ENCODE measurements at places on chromosomes 4 and X. TPM values are rescaled to one million over a fixed set of nuclear protein-coding genes. Genes with fewer than 3 reads are reported as not detected.

The HCFC1 gene
- total RNA-seq: 147 TPM

The CENPVL1 gene
- total RNA-seq: not detected

The PPP1R2C gene
- total RNA-seq: not detected

GRCh38 chr4:78683352-78683751 lies 92.8 kb upstream of the BMP2K start:
- H3K4me1 ChIP-seq: no peaks in the 10 kb centered on the region
- no peaks in the 10 kb centered on the region for H3K27me3 ChIP-seq
- no peaks in the 10 kb centered on the region for H3K36me3 ChIP-seq
- no peak overlapping the region for H3K27ac ChIP-seq
- no peak overlapping the region for H3K4me3 ChIP-seq
- no peak for DNase-seq

DNA sequence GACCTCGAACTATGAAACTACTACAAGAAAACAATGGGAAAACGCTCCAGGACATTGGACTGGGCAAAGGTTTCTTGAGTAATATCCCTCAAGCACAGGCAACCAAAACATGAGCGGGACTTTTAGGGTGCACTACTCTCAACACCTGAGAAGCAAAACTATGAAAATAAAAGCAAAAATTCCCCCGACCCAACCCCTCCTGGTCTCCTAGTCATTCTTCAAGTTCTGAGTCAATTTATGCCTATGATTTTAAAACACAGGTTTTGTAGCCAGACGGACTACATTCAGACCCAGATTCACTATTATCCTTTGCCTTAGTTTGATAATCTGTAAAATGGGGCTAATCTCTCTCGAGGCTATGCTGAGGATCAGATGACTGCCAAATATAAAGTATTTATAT lies 97.0 kb downstream of the SOWAHB start:
- no peak overlapping the region for H3K27ac ChIP-seq
- peak; percentile 11 for DNase-seq
- peaks cover 7% of the 10 kb centered on the region for H3K27me3 ChIP-seq
- H3K36me3 ChIP-seq: no peaks in the 10 kb centered on the region
- H3K4me1 ChIP-seq: no peaks in the 10 kb centered on the region

DNA sequence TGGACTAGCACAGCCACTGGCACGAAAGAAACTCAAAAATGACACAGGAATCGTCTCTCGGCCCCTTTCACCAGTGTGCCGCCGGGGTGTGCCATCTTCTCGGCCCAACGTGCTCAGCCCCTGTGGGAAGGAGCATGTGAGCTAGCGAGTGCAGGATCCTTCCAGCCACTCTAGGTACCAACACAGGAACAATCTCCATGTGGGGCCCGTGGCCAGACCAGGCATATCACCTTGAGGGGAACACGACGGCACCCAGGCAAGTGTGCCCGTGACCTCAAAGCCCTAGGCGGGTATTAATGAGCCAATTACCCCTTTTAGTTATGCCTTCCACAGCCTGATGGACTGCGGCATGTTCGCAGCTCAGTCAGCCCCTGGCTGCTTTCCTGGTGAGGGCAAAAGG lies 231.5 kb downstream of the FAT4 start:
- no peak overlapping the region for H3K27ac ChIP-seq
- H3K4me3 ChIP-seq: no peak overlapping the region
- no peaks in the 10 kb centered on the region for H3K4me1 ChIP-seq
- no peaks in the 10 kb centered on the region for H3K36me3 ChIP-seq
- no peak for DNase-seq

GRCh38 chr4:7784131-7784870 lies 155.4 kb downstream of the AFAP1 start:
- H3K36me3 ChIP-seq: peaks cover 16% of the 10 kb centered on the region
- DNase-seq: no peak
- H3K4me1 ChIP-seq: peaks cover 54% of the 10 kb centered on the region

DNA sequence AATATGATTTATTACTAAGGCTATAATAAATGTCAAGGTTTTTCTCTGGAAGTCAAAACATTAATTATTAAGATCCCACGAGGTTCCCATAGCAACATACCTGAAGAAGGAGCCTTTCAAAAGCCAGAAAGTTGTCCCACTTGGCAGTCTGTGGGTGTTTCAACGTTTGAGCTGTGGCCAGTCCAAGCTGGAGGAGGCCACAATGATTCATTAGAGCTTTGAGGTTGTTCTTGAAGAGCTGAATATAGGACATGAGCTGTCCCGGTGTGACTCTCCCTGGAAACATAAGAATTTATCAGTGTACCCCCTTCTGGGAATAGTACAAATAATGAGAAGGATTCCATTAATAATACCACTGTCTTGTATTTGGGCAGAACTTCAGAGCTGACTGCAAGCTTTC lies 92.1 kb downstream of the SCFD2 start:
- H3K4me3 ChIP-seq: no peak overlapping the region
- H3K27ac ChIP-seq: no peak overlapping the region
- H3K27me3 ChIP-seq: no peaks in the 10 kb centered on the region
- H3K4me1 ChIP-seq: no peaks in the 10 kb centered on the region
- DNase-seq: no peak

DNA sequence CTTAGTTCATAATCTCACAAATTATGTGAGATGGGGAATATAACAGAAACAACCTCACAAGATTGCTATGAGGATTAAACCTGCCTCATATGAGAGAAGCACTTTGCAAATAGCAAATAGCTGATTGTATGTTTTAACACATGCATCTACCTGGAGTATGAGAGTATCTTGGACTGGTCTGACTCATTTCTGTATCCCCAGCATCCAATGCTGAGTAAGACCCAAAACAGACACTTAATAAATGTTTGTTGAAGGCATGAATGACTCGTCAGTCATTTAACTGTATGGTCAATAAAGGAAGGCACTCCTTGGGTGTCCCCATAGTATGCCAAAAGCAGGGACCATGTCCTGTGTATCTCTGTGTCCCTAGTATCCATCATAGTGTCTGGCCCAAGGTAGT lies 350.9 kb upstream of the F9 start:
- no peak overlapping the region for H3K4me3 ChIP-seq
- no peaks in the 10 kb centered on the region for H3K4me1 ChIP-seq
- H3K27me3 ChIP-seq: peaks cover 2% of the 10 kb centered on the region
- no peak for DNase-seq
- no peak overlapping the region for H3K27ac ChIP-seq
- H3K36me3 ChIP-seq: no peaks in the 10 kb centered on the region

- H3K27me3 ChIP-seq: no peaks in the 10 kb centered on the region
- peaks cover 4% of the 10 kb centered on the region for H3K36me3 ChIP-seq
- H3K27ac ChIP-seq: peak overlapping the region; percentile 88
- H3K4me1 ChIP-seq: peaks cover 35% of the 10 kb centered on the region
These were observed 2.7 kb upstream of the XKRX start for GRCh38 chrX:100931218-100931924.

DNA sequence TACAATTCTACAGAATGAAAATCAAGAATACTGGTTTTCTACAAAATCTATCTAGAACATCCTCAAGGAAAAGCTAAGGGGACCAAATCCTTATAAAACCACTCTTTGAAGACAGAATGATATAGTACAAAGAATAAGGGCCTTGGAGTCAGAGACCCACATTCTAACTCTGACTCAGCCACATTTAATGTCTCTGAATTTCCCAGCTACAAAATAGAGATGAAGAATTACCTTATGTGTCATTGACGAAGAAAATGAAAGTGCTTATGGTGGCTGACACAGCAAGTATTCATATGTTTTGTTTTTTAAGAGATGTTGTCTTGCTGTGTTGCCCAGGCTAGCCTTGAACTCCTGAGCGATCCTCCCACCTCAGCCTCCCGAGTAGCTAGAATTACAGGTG lies 35.9 kb upstream of the CXorf38 start:
- H3K4me1 ChIP-seq: peaks cover 26% of the 10 kb centered on the region
- H3K36me3 ChIP-seq: peaks cover 33% of the 10 kb centered on the region
- H3K27me3 ChIP-seq: no peaks in the 10 kb centered on the region
- no peak overlapping the region for H3K4me3 ChIP-seq
